Right kidney (tissue), 9 donors: ENCODE measurements at places on chromosomes 1 and 21.

DNA sequence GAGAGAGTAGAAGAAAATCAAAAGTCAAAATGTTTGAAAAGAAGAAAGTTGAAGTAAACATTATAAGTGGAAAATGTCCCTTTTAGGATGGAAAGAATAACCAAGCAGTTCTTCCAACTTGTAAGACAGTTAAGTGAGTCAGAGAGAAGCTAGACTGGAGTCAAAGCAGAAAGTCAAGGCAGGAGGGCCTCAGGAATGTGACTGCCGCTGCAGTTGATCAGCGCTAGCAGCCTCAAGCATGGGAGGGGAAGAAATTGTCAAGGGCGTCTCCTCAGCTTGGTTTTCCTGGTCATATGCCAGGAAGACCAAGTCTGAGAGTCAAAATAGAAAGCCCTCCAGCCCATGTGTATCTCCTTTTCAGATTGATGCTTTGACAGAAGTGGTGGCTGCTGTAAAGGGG is 23.2 kb downstream of the HAO2 start:
- DNase-seq: no peak

DNA sequence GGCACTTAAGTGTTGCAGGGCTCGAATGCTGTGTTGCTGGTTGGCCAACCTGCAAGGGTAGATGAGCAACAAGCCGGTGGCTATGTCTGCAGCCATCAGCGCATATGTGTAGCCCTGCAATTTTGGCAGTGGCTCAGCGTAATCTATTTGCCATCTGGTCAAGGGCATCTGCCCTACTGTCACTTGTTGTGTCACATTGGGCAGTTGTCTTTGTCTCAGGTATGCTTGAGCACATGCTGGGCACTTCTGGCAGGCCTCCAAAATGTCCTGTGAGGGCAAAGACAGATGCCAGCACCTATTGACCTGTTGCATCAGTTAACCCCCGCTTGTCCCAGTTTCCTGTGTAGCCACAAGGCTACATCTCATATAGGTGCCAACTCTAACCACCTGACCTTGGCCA is 111.8 kb downstream of the GDAP2 start:
- DNase-seq: no peak

DNA sequence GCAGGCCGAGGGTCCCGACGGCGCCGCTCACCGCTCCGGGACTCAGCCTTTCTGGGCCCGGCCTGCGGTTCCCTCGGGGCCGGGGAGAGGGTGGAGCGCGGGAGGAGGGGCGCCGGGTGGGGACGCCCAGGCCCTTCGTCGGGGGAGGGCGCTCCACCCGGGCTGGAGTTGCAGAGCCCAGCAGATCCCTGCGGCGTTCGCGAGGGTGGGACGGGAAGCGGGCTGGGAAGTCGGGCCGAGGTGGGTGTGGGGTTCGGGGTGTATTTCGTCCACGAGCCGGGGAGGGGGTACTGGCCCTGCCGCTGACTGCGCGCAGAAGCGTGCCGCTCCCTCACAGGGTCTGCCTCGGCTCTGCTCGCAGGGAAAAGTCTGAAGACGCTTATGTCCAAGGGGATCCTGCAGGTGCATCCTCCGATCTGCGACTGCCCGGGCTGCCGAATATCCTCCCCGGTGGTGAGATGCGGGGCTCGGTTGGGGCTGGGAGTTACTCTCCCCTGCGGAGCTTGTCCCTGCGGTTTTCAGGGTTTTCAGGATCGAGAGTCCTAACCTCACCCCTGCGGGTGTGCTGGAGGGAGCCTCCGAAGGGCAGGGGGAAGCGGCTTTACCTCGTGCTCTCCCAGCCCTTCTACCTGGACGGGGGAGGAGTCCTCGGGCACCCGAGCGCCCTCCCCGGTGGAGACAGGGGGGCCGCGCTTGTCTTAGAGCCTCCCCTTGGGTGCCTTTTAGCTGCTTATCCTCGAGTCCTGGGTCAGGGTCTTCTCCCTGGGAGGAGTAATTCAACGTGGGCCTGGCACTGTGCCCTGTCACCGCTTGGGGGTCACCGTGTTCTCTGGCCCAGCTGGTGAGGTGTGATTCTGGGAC is 2.1 kb downstream of the SAMD11 start:
- DNase-seq: peak; percentile 62

DNA sequence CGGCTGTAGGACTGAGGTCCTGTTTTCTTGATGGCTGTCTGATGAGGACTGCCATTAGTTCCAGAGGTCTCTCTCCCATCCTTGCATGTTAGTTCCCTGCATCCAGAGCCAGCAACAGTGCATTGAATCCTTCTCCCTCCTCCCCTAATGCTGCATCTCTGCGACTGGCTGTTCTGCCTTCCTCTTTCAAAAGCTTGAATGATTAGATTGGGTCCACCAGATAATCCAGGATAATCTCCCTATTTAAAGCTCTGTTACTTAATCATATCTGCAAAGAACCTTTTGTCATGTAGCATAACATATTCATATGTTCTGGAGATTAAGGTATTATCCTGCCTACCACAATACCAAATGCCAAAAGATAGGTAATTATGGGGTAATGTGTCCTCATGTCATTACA is 377.5 kb downstream of the GPATCH2 start:
- no peak for DNase-seq

- DNase-seq: no peak
Measured at GRCh38 chr1:6108476-6108875, 62.8 kb downstream of the KCNAB2 start.

DNA sequence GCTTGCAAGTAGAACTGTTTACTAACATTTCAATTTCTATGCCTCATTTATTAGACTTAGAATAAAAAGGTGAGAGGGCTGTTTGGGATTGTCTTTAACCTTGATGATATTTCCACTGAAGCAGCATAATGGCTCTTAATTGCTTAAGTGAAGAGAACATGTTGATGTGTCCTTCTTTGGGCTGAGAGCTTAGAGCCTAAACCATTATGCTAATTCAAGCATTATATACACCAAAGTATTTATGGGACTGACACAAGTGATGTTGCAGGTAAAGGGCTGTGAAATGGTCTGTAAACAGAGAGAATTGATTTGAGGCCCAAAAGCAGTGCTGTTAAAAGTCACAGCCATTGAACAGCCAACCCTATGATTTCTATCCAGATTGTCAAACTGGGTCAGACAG is 113.9 kb downstream of the ATG4C start:
- no peak for DNase-seq

GRCh38 chr1:178498896-178499675 is 2.3 kb upstream of the CLEC20A start:
- DNase-seq: no peak

DNA sequence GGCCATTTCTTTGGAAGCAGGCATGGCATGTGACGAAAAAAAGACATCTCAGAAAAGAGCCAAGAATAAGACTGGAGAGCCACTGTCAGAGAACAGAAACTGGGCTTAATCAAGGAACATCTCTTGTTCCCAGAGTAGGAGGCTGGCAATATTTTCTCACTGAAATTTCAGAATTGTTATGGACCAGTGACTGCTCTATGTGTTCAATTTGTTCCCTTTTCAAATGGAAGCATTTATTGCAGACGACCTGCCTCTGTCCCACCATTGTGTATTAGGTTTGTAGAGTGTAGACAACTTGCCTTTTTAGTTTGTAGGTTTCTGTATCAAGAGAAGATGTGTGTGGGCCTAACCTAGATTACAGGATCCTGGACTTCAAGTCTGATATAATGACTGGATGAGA is 18.7 kb downstream of the PSMG1 start:
- no peak for DNase-seq

DNA sequence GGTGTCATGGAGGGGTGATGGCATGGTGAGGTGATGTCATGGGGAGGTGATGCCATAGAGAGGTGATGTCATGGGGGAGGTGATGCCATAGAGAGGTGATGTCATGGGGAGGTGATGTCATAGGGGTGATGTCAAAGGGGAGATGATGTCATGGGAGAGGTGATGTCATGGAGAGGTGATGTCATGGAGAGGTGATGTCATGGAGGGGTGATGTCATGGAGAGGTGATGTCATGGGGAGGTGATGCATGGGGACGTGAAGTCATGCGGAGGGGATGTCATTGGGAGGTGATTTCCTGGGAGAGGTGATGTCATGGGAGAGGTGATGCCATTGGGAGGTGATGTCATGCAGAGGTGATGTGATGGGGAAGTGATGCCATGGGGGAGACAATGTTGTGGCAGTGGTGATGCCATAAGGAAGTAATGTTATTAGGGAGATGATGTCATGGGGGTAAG is 92.1 kb upstream of the C1orf174 start:
- DNase-seq: no peak

DNA sequence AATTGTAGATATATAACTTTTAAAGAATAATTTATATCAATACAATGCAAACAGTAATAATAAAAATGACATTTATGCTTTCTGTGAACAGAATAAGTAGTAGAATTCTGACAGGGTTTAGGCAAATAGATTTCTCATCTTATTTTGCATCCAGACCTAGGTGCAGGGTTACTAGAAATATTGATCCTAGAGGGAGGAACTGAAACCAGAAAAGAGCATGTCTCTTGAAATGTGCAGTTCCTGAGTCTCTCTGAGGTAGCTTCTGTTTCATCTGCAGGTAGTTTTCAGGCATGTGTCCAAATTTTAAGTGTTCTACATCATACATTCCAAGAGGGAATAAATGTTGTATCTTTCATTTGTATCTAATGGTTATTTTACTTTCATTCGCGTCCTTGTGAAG is 631.9 kb upstream of the ADGRL4 start:
- DNase-seq: no peak

DNA sequence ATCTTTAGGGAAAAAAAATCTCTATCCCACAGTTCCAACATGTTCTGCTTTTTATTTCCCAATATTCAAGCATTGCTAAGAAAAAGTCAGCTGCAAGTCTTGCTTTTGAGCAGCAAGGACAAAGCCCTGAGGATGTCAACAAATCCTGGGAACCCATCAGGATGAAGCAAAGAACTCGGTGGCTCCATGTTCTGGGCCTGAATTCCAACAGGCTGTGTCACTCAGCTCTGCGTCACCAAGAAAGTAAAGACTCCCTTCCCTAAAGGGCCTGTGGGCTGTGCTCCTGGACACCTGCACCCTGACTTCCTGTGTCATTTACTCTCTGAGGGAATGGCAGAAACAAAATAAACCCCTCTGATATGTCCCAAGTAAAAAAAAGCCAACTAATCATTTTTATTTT is 95.5 kb downstream of the TIAM1 start:
- DNase-seq: no peak

DNA sequence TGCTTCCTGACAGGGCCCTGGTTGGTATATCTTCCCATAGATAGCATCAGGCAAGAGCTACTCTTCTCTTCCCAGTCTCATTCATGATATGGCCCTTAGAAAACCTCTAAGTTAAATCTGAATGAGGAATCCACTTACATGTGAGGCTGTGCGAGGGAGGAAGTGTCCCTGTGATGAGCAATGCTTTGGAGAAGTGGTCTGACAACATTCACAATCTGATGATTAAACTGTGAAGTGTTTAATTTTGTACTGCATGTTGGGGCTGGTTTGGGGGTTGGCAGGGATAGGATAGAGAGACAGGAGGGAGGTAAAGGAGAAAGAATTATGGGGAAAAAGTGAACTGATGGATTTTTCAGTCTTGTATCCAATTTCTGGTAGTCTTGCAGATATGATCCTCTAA is 421.2 kb upstream of the DAB1 start:
- no peak for DNase-seq

DNA sequence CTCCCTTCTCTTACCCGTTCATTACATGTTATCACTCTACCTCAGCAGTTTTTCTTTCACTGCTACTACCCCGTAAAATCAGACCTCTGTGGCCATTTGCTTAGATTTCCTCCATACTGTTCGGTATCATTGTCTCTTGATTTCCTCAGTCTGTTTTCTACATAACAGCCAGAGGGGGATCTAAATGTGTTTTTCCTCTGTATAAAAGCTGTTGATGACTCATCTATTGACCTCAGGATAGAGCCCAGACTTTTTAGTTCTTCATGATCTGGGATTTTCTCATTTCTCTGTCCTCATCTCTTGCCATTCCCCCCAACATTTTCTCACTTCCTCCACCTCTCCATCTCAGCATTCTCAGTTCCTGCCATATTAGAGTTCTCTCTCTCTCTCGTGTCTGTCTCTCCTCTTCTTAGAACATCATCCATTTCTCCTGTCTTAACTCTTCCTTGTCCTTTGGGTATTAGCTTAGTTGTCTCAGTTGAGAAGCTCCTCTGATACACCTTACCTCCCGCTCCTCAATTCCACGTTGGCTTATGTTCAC is 10.5 kb downstream of the OTUD3 start:
- no peak for DNase-seq

DNA sequence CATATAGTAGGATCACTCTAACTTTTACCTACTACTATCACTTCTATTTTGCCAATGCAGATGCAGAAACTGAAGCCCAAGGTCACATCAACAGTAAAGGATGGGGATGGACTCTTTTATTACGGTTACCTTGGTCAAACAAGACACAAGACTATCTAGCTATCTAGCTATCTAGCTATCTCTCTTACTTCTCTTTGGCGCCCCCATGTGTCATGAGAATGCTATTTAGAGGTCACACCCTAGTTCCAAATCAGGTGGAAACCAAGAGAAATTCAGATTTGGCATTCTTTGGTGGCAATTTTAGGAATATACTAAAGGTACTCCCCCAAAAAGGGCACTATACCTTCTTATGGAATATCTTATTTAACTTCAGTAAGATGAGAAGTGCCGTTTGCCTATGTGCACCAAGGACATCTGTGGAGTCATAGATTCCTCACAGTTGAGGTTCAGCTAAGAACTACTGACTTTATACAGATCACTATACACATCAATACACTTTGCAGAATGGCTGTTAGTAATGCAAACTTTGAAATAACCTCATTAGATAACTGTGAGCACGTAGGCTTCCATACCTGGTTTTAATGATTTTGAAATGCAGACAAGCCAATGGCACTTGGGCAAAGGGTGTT is 6.7 kb downstream of the ZNF648 start:
- DNase-seq: no peak

DNA sequence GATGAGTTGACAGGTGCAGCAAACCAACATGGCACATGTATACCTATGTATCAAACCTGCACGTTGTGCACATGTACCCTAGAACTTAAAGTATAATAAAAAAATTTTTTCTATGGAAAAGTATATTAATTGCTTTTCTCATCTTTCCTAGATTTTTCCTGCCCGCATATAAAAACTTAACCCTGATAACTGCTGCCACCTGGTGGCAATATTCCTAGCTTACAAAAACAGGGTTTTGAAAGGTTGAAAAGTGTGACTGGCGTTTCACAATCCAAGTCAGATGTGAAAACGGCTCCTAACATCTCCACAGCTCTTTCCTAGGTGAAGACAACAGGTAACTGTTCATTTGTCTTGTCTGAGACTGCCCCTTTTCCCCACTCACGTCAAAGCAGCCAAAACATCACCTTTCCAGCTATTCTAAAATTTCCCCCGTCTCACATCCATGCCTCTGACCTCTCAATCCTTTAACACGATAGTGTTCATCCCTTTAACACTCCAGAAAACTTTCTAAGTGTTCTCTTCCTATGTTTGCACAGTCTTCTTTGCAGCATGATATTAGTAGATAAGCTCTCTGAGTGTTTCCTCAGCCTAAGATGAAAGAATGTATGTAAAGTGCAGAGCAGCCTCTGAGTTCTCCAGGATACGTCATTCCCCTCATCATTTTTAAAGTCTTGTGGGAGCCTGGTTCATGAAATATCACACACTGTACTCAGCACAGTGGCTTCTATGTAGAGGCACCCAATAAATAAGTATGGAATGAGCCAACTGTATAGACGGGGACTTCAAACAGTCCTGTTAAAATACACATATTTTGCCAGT is 27.5 kb downstream of the OVGP1 start:
- peak; percentile 18 for DNase-seq

- no peak for DNase-seq
Measured at GRCh38 chr1:1094981-1095380, 20.9 kb upstream of the RNF223 start.
